ENCODE measurements at places on chromosomes 11 and 22. TPM values are rescaled to one million over a fixed set of nuclear protein-coding genes. Genes with fewer than 3 reads are reported as not detected.

The CCND1 gene
- total RNA-seq: 13.5 TPM

DNA sequence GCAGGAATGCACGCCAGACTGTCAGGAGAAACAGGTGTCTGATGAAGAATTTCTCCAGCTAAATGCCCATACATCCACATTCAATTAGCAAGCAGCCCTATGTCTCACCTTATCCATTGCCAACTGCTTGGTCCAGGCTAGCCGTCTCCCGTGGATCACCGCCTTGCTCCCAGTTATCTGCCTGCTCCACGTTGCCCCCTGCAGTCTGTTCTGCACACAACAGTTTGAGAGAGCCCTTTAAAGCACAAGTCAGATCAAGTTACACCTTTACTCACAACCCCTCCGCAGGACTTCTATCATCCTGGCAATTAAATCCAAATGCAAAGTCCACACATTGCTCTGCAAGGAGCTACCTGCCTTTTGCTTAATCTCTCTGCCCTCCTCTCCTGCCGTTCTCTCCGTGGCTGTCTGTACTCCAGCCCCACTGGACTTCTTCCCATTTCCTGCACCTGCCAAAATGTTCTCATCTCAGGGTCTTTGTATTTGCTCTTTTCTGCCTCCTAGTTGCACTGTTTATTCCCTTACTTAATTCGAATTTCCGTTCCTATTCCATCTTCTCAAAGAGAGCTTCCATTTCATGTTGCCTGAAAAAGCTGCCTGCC lies 185.3 kb upstream of the LARGE1 start:
- DNase-seq: peak; percentile 85

DNA sequence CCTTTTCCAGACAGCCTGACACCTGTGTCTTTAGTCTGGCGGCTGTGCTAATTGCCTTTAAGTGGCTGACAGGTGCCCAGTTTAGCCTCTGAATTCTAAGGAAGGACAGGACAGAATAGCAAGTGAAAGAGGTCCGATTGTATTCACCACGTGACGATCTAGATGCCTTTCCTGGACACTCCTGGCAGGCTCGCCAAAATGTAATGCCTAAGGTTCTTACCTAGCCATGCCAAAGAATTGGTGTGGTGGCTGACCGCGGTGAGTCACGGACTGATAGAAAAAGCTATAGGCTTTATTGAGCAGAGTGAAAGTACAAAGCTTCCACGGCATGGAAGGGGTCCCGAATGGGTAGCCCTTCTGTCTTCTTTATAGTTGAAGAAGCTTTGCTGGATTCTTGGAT lies 26.7 kb downstream of the ANKRD42 start:
- no peak for DNase-seq

The ACTN3 gene
- total RNA-seq: not detected

DNA sequence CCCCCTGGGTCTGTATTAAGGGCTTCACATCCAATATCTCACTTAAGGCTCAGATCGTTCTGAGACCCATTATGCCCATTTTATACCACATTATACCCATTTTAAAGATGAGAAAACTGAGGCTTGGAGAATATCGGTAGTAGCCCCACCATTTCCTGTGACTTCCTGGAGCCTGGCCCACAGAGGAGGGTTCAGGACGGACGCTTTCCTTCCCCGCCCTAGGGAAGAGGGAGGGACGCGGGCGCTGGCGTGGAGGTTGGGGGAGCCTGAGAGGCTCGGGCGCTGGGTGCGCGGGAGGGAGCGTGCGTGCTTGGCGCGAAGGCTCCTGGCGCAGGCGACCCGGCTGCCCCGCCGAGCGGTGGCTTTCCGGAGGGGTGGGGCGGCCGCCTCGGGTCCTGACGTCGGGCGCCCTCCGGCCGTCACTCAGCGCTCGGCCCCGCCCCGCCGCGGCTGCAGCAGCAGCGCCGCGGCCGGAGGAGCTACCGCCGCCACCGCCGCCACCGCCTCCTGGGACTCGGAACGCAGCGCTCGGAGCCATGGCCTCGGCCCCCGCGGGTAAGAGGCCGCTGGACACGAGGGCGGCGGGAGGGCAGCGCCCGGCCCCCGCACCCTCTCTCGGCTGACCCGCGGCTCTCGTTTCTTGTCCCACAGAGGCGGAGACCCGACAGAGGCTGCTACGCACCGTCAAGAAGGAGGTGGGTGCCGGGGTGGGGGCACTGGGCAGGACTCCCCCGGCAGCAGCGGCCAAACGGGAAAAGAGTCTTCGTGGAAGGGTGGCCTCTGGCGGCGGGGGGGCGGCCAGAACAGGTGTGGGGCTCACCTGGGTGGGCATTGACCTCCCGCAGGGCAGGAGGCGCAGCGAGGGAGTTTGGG lies at the start of gene SGSM1:
SGSM1 (plus strand) TSS at position 422 of the 873 bp plus-strand sequence; CDS start at position 537, 115 bp downstream.
- DNase-seq: peak; percentile 89

GRCh38 chr22:50261615-50262459 lies at the start of gene MAPK12:
TSS of gene MAPK12 (minus strand) at chr22:50261683. CDS start at chr22:50261509, 174 bp downstream.
- DNase-seq: no peak

DNA sequence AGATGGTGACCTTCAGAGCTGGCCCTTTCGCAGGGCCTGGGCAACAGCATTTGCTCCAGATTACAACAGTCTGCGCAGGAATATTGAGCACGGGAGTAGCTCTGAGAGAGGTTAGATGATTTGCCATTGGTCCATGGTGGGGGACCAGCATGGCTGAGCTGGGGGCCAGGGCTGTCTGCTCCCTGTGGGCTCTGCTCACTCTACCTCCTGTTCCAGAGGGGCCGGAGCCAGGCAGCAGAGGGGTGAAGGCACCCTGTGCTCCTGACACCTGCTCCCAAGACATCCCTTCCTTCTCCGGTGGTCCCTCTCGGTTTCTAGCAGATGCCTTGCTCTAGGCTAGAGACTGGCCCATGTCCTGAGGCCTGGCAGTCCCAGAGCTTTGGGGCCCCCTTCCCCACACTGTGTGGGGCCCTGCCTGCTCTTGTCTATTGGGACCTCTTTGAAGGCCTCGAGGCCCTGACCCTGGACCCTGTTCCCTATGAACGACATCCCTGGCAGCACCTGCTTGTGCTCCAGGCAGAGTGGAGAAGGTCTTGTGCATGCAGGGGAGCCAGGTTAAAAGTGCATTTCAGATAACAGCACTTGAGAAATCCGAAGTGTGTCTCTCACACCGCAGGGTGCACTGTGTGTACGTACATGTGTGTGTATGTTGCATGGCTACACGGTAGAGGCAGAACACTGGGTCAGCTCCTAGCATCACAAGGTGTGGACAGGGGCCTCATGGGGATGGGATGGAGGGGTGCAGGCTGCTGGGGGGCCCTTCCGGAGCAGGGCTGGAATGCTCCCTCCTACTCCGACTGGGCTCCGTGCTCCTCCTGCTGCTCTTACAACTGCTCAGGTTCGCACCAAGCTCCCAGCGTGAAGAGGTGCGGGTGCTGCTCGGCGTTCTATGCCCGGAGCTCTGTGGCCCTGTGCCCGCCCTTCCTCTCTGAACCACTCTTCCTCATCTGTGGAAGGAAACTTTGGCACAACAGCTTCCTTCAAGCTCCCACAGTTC lies 123.3 kb upstream of the B3GAT1 start:
- no peak for DNase-seq

The SMIM38 gene
- not detected for total RNA-seq

- DNase-seq: no peak
Observed at GRCh38 chr11:47099214-47099917, 77.3 kb downstream of the ARFGAP2 start.

DNA sequence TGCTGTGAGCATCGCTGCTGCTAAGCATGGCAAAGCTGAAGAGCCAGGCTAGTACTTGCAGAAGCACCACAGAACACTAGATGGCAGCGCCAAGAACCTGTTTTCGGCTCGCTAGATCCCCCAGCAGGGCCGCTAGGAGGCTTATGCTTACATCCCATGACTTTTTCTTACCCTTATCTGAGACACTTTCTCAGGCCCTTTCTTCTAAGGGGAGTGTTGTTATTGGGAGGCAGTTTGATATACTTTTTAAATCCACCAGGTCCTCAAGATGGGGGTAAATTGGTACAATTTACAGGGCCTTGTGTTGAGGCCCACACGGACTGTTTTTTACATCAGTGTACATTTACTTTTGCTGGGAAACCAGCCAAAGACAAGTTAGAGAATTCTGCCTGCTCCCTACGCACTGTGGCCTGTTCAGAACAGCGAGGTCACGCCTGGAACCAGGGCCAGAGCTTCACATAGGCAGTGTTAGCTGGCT lies 4.0 kb downstream of the TRIM6 start:
- peak; percentile 56 for DNase-seq

DNA sequence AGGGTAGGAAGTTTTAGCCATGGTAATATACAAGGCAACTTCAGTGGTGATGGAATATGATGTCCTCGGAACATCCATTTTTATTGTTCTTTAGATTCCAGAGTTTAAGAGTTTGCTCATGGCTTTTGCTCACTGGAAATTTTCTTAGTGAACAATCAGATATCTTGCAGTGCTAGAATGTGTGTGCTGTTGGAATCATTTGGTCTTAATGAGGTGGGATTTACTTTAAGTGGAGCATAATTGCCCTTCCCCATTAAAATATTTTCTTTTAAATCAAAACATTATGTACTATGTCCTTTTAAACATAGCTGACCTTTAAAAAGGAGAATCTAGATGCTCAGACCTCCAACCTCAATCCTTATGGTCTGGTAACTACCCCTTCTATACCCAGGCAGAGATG lies 77.3 kb upstream of the LDLRAD3 start:
- DNase-seq: no peak

DNA sequence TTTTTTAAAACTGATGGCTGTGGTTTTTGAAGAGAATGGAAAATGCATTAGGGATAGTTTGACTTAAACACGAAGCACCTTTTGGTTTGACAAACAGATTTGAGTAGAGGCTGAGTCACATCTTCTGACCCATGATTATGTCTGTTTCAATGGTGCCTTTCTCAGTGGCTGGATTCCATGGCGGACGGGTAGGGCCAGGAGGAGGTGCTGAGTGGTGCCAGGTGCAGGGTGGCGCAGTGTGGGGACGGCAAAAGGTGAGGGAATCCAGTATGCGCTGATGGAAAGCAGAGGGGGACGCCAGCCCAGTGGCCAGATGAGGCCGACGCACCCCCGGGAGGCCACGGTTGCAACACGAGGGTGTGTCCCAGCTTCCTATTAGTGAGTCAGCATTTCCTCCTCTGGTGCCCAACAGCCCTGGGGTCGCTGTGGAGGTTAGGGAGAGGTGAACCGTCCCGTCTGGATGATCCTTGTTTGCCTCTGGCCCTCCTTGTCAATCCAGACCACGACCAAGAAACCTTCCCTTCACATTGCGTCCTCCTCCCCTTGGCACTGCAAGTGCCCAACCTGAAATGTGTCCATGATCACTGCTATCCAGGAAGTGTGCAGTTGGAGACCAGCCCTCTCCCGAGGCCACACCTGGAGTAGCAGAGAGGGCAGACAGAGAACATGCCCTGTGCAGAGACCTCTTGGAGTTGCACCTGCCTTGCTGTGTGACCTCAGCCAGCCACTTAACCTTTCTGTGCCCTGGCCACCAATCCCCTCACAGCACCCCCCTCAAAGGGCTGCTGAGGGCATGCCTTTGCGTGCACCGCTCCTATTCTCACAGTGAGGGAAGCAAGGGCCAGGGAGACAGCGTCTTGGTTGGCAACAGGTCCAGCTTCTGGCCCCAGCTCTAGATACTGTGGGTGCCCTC lies 32.5 kb upstream of the ATXN10 start:
- DNase-seq: no peak

DNA sequence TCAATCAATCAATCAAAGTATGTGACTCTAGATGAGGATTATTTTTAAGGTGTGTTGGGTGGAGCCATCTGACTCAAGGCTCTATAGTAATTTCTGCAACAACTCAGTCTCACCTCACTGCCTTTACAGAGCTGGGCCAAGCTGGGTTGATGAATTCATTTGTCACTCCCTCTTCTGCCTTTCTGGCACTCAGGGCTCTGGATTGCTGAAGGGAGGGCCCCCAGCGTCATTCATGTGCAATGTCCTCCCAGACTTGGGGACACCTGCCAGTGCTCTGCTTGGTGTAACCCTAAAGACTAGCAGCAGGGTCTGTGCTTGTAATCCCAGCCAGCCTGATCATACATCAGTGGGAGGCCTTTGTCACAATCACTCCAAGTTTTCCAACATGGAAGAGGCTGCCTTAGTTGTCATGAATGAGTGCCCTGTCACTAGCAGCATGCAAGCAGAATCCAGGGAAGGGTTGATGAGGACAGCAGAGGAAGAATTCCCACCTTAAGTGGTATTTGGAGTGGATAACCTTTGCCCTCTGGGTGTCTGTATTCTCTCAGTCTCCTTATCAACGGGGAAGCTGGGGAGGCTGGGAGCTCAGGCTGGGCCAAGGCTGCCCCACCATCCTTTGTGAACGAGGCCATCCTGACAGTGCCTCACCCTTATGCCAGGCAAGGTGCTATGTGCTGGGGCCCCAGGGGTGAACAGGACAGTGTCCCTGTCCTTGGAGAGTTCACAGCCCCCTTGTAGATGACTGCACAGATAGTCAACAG lies 2.0 kb upstream of the TP53I11 start:
- DNase-seq: no peak

DNA sequence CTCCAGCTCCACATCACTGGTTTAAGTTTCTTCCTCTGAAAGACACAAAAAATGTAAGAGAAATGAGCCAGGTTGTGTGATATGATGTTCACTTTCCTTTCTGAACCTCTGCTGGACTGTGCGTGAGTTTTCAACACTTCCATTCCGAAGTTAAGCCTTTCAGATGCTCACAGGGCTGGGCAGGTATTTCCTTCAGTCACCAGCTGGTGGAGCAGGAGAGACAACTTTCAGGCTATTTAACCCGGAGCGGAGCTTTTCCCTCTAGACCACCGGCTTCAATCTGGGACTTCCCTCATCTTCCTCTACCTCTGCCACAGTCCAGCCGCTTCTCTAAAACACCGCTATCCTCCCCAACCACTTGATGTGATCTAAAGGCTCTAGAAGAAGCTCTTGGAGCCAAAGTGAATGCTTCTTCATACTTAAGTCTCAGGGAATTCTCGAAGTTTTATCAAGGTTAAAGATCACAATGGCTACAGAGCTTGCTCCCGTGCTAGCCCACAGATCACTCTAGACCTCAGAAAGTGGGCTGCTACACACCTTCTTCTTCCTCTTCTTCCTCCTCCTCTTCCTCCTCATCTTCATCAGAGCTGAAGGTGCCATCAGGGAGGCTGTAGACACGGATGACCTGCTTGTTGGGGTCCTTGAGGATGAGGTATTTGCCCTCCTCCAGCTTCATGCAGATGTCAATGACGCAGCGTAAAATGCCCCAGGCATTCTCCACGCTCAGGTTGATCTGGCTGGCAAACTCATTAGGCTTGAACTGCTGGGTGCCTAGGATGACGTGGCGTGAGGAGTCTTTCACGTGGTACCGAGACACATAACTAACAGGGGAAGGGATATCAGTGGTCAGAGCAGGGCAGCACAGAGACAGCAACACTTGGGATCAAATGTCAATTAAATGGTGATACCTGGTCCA lies 4.4 kb upstream of the FOXRED2 start:
- DNase-seq: peak; percentile 67

- no peak for DNase-seq
Observed at GRCh38 chr11:28822576-28822975, 714.4 kb downstream of the METTL15 start.

The SCN3B gene
- total RNA-seq: 0.83 TPM

DNA sequence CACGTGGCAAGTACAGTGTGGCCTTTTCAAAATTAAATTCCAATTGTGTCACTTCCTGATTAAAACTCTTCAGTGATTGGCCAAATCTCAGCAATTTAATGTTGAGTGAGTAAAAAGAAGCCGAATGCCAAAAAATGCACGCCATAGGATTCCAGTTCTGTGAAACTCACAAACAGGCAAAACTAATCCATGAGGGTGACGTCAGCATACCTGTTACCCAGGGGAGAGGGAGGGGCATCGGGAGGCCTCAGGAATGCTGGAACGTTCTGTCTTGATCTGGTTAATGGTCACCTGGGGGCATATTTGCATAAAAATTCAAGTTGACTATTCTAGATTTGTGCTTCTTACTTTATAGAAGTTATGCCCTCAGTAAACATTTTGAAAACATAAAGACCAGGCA lies 39.9 kb upstream of the RAB1B start:
- DNase-seq: no peak

- peak; percentile 94 for DNase-seq
Observed at GRCh38 chr11:12724301-12725054, 50.3 kb downstream of the TEAD1 start.
